NCI-H69 (cell line): ENCODE measurements at places on chromosomes 6 and 20.

GRCh38 chr6:29624520-29624961, 8.4 kb downstream of the GABBR1 start:
- peak; percentile 73 for DNase-seq

- DNase-seq = no peak
Measured at GRCh38 chr6:111032484-111033140, 50.8 kb downstream of the RPF2 start.

- no peak for DNase-seq
Measured at GRCh38 chr6:169224185-169224695, 29.4 kb downstream of the THBS2 start.

DNA sequence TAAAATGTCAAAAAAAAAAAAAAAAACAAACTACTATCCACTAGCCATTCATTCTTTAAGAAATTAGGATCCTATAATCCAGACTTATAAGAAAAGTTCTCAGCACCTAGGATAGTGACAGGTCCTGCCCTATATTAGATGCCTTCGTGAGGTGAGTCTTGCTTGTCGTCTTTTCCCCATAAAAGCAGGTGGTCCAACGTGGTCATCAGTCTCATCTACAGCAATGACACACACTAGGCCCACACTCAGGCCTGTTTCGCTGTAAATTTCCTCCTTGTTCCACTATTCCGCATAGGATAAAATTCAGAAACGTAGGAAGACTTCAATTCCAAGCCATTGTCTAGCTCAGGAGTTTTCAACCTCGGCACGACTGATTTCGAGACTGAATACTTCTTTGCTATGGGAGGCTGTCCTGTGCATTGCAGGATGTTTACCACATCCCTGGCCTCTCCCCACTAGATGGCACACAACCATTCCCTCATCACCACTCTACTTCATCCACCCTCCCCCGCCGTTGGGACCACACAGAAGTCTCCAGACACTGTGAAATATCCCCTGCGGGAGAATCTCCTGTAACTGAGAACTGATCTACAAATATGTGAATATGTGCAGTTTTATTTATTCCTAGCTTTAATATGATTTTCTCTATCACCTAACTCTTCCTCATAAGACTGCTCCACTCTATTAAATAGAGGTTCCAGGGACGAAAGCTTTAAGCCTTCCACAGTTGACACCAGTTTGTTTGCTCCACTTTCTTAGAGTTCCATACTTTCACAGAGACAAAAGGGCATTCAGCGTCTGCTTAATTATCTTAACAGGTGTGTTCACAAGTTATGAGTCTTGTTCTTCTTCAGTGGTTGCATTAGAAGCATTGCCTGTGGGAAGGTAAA, 346.3 kb downstream of the BMP2 start:
- peak; percentile 95 for DNase-seq

DNA sequence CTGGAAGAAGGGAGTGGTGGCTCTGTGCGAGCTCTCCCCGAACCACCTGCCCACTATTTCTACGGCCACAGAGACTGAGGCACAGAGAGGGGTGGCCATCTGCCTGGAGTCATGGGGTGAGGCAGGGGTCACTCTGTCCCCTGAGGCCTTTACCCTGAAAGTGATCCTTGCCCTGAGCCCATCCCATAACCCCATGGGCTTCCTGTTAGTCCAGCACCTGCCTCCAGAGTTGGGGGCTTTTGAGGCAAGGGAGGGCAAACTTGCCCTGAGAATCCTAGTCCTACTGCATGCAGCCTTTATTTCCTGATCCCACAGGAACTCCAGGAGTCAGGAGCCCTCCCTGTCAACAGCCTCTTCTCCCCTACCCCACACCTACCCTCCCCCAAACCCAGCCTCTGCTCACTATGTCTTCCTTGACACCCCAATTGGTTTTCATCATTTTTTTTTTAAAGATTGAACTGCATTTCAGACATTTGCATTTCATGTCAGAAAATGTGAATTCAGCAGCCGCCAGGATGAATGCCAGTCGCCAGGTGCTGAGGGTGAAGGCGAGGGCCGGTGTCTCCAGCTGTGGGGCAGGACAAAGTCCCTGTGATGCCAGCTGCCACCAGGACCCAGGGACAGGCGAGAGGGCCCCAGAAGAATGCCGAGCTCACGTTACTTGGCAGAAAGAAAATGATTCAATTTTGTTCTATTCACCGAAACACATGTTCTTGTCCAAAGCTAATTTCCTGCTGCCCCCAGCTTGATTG, 47.6 kb upstream of the NNAT start:
- DNase-seq = no peak

DNA sequence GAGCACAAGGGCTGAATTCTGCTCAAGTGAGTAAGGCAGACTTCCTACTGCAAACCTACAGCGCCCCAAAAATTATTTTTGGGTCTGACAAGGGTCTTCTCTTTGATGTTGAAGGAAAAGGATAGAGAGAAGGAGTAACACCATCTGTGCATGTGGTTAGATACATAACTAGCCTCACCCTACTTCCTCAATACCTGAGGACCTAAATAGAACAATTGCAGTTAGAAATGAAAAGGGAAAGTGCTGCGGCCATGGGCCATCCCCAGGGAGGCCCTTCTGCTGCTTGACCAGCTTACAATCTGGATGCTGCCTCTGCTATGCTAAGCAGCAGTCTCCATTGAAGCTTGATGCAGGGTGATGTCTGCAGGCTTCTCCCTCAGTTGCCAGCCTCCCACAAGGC, 63.2 kb upstream of the ARMH2 start:
- peak; percentile 19 for DNase-seq

GRCh38 chr20:19683188-19683587, 74.9 kb upstream of the RIN2 start:
- DNase-seq = no peak
